ENCODE measurements at places on chromosomes 6 and 20. TPM values are rescaled to one million over a fixed set of nuclear protein-coding genes. Genes with fewer than 3 reads are reported as not detected.

The PDSS2 gene
- polyA plus RNA-seq = 16.4 TPM

The TMEM14A gene
- polyA plus RNA-seq = 43.3 TPM

The TUBB1 gene
- 1.6 TPM for polyA plus RNA-seq

The PRPH2 gene
- polyA plus RNA-seq = 2.9 TPM

The FUCA2 gene
- 66.6 TPM for polyA plus RNA-seq

GRCh38 chr6:150865406-150866146 lies at the start of gene MTHFD1L:
Gene MTHFD1L, plus strand, starts transcription at chr6:150865702. Its CDS starts 121 bp downstream, at chr6:150865823.
- peak; percentile 80 for DNase-seq

DNA sequence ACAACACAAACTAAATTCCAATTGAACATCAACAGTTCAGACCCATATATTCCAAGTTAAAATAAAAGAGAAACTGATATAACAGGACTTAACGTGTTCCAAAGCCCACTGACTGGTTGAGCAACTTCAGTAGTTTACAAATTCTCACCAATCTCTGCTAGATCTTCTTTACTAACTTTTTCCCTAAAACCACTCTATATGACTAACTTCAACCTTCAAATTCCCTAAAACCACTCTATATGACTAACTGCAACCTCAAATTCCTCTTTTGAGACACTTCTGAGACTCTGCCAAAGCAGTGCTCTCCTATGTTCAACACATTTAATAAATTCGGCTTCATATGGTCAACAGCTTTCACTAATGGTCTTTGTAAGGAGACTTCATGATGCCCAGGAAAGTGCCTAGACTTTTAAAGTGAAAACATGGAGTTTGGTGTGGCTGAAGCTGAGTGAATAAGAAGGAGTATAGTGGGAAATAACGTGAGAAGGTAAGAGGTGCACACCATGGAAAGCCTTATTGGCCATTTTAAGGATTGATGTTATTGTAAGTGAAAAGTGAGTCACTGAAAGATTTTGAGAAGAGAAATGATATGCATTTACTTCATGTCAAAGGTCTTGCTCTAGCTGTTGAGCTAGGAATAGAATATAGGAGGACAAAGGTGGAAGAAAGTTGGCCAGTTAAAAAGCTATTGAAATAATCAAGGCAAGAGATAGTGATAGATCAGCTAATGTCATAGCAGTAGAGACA lies 134.0 kb upstream of the HCRTR2 start:
- DNase-seq = no peak

DNA sequence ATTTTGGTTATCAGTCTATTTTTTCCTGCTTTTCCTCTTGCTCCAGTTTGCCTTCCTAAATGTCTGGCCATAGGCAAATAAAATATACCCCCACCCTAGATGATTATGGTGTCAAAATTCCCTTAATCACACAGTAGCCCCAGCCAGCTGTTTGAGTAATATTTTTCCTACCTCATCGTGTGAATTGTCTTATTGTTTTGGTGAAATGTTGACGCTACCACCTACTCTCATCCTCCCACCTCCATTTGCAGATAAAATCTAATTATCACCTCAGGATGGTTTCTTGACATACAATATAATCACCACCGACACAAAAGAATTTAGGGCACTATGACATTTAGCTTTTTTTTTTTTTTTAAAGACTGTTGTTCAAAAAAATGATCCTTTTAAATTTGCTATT lies 44.1 kb upstream of the FUCA2 start:
- no peak for DNase-seq

DNA sequence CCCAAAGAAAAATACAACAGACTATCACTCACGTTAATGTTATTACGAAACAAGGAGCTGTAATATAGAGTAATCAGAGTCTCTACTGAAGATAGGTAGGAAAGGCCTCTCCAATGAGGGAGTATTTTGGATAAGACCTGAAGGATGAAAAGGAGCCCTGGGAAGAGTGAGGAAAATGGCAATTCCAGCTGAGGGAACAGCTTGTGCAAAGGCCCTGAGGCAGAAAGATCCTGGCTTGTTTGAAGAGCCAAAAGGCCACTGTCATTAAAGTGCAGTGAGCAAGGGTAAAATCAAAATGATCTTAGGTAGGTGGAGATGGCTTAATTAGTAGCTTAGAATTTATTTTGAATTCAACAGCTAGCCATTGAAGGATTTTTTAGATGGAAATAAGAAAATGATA lies 138.6 kb downstream of the KHDC1L start:
- no peak for DNase-seq

DNA sequence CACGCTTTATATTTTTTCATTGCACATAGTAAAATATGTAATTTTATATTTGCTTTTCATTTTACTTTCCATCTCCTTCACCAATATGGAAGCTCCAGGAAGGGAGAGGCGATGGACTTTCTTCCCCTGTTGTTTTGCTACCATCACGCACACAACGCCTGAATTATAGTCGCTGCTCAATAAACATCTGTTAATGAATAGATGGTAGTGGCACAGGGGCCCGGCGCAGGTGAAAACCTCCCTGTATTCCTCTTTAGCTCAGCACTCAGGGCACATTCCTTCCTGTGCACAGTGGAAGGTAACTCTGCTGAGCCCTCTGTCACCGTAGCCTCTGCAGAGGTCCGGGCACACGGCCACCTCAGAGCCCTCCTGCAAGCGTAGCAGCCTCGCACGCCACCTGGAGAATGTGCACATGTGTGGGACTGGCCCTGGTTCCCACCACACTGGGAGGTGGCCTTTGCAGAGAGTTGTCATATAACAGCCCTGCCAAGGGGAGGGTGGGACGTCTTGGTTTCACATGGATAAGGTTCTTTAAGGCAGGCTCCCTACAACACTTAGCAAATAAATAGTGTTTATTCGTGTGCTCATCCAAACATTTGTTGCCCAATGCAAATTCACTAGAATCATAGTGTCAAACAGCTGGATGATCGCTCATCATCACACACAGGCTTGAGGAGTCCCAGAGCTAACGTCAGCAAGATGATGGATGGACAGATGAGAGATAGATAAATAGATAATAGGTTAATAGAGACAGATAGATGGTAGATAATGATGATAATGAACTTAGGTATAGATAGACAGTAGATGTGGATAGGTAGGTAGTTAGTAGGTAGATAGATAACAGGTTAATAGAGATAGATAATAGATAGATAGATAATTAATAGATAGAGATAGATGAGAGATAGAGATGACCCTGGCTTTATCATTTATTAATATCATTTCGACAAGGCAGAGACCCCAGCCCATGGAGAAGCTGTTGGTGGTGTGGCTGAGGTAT lies 32.3 kb upstream of the AFDN start:
- DNase-seq = no peak

DNA sequence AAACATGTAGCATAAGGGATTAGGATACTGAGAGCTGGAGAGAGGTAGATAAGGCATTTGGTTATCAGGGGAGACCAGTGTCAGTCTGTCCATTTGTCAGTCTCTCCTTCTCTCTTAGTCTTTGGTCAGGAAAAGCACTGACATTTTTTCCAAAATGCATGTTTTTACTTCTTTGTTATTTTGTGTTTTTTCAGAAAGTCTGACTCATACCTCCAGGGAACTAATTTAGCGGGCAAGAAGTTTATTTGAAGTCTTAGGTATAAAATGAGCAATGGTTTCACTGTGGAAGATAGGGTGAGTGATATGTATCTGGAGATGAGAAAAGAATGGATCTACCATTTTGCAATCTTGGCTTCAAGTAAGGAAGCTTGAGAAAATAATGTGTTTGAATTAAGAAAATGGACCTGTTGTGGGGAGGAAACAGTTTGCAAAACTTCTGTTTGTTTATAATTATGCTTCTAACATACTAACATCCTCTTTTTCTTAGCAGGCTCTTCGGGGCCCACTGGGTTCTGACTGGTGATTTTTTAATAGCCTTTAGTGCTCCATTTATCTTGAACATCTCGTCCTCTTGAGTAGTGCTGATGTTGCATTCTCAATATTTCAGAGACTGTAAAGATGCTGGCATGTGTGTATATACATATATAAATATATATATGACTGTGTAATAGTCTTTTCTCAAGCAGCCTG lies 66.9 kb upstream of the FABP7 start:
- DNase-seq = no peak

Data from renal pelvis (tissue), 12 donors.